ENCODE measurements at places on chromosomes 2 and 18.

DNA sequence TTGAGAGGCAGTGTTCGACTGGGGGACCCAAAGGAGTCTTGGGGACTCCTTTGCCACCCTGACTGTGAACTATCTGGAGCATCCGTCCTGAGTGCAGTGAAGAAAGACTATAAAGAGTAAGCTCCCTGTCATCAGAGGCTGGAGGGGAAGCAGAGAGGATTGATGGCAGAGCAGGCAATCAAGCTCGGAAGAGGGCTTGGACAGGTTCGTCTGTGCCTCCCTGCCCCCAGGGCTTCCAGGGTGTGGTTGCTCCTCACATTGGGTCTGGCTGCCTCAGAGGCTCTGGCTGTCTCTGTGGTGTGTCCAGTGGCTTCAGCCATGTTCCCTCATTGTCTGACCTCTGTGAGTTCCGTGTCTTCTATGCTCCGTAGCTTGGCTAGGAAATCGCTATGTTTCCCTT, 13.8 kb upstream of the EN1 start:
- DNase-seq: no peak

DNA sequence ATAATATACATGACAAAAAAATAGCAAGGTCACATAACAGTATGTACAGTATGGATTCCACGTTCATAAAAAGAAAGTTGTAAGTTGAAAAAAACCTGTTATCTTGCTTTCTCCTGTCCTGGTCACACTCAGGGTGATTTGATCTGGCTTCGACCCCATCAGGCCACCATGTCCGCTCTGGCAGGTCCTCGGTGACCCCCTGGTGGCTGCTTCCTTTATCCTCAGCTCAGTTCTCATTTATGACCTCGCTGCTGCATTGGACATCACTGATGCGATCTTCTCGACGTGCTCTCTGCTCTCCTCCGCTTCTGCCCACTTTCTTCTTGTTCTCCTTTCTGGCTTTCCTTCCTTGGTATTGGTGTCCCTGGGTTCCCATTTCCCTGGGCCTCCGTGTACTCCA, 29.7 kb downstream of the DGKD start:
- no peak for DNase-seq

GRCh38 chr2:110994250-110994961, 126.3 kb upstream of the BCL2L11 start:
- DNase-seq: no peak

GRCh38 chr2:131004446-131005209, 88.6 kb downstream of the FAM168B start:
- DNase-seq: no peak

DNA sequence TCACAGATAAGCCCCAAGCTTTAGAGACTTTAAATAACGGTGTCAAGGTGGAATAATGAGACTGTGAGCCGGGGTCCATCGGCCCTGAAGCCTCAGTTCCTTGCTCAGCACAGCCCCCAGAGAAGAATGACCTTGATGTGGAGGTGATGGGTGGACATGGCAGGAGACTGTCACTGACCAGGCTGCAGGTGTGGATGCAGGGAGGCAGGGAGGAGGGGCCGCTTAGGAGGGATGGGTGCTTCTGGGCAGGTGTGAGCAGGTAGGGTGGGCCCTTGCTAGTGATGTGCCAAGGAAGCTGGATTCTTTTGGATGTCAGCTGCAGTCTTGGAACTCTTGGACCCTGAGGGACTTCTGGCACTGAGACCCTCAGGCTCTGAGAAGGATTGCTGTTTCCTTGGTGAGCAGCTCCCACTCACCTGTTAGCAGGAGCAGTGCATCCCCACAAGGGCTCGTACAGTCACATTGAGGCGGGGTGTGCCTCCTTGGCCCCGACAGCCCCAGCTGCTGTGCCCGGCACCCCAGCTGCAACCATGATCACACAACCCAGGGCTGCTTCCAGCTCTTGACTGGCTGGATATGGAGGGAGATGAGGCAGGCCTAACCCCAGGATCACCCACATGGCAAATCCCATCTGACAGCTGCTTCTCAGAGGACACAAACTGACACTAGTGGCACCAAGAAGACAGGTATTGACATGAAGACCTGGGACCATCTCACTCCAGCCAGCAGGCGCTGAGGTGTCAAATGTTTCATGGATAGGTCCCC, 209.8 kb upstream of the HDAC4 start:
- DNase-seq: no peak

- DNase-seq: no peak
Observed at GRCh38 chr2:122096761-122097160, 341.3 kb downstream of the TSN start.

DNA sequence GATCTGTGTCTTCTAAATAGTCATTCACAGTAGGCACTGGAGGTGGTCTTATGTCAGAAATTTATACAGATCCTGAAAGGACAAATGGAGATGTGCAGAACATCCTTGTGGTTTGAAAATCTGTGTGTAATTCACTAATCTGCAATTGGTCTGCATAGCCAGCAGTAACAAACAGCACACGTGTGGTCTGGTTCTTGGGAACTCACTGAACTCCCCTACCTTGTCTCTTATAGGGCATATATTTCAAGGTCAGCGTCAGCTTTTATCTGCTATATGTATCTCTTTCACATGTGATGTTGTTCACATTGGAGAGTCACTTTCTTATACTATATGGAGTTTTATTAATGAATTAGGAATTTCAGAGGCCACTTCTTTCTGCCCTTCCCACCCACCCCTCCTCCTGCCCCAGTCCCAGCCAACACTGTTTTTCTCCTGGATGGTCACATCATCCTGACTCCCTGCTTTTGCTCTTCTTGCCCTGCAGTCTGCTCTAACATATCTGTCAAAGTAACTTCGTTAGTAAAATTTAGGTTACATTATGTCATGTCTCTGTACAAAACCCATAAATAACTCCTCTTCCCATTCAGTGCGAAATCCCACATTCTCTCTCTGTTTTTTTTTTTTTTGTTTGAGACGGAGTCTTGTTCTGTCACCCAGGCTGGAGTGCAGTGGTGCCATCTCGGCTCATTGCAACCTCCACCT, 35.4 kb upstream of the CABYR start:
- no peak for DNase-seq

DNA sequence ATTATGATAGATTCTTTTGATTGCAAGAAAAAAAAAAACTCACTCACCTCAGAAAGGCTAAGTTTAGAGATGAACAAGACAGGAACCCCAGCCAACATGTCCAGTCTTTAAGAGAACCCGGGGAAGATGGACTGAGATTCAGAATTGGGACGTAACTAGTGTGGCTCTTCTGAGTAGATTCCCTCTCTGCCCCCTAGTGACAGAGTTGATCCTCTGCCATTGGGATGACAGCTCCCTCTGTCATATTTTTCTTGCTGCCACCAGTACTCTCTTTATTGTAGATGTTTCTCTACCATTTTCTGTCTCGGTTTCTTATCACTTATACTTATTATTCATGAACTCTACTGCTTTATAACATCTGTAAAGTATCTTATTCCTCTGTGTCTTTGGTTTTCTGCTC, 77.7 kb downstream of the GULP1 start:
- DNase-seq: no peak

DNA sequence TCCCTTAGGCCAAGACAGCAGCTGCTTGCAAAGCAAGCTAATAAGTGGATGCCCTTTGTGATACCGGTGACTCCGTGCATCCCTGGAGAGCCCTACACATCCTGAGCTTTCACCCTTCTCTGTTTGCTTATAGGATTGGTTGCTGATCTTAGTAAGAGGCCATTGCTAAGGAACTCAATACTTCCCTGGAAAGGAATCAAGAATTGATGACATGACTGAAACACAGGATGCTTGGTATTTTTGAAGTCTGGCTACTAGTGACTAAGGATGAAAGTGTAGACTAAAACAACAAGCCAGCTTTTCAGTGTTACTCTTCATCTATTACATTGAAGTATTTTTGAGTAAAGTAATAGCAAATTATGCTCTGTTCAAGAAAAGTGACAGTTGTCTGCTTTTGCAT, 123.0 kb upstream of the SERPINE2 start:
- DNase-seq: no peak

- no peak for DNase-seq
Observed at GRCh38 chr2:161312996-161313395, 4.8 kb downstream of the PSMD14 start.

GRCh38 chr2:218954541-218955300, 4.7 kb upstream of the CDK5R2 start:
- no peak for DNase-seq

GRCh38 chr2:100040906-100041305, 101.5 kb downstream of the AFF3 start:
- DNase-seq: no peak

- no peak for DNase-seq
Observed at GRCh38 chr18:42296723-42297122, 341.7 kb downstream of the PIK3C3 start.

DNA sequence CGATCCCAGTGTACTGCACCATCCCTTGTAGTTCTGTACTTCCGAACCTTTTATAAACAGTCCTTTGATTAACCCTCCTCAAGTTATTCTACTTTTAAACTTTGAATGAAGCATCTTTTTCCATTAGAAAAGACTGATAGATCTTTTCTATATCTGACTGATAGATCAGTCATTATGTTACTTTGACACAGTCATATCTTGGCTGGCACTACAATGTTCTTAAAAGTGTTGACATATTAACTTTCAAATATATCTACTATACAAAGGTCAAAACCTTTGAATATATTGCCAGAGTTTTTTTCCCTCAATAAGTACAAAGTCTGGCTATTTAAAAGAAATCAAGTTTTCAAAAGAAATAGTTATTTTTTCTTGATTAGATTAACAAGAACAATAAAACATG, 35.4 kb upstream of the NABP1 start:
- DNase-seq: no peak

- no peak for DNase-seq
Observed at GRCh38 chr2:207865210-207865609, 95.5 kb upstream of the FZD5 start.

- DNase-seq: no peak
Observed at GRCh38 chr2:459931-460330, 172.0 kb upstream of the ALKAL2 start.

DNA sequence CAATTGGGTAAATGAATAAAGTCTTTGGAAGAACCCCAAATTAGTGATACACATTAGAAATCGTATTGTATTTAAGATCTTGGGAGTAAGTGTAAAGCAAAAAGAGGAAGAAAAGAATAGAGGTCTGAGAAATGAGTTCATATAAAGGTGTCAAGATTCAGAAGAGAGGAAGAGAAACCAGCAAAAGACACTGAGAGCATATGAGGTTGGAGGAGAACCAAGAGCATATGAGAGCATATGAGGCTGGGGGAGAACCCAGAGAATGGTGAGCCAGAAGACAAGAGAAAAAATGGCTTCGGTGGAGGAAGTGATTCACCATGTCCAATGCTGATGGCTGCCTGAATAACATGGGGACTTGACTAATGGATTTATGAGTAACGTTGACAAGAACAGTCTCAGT, 620.1 kb upstream of the GCFC2 start:
- DNase-seq: no peak

DNA sequence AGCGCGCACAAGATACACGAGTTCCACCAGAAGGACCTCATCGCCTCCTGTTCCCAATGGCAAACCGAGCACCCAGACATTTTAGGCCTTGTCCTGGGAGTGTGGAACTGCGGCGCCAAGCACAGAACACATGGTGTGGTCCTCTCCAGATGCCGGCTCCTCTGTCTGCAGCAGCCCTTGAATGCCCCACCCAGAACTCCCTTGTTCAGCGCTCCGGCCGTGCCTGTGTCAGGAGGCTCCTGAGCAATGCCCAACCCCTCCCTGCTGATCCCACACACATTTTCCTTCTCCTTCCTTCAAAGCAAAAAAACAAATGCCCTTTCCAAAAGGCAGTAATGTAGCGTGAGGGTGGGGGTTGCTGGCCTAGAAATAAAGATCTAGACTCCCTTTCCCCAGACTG, 89.8 kb downstream of the GFPT1 start:
- no peak for DNase-seq

DNA sequence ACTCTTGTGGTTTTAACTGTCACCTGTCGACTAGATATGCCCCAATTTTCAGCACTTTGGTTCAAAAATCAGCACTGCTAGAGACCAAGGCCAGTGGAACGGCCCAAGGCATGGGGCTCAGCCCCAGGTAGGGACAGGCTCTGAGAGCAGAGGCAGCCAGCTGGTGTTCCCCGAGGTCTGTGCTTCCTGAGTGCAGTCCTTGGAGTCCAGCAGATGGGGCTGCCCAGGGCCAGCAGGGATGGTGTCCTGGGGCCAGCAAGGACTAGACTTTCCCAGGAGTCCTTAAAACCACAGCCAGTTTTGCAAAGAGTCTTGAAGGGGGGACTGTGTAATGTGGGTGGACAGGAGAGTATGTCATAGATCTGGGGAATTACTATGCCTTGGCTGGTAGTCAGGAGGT, 56.3 kb downstream of the POMC start:
- DNase-seq: no peak

DNA sequence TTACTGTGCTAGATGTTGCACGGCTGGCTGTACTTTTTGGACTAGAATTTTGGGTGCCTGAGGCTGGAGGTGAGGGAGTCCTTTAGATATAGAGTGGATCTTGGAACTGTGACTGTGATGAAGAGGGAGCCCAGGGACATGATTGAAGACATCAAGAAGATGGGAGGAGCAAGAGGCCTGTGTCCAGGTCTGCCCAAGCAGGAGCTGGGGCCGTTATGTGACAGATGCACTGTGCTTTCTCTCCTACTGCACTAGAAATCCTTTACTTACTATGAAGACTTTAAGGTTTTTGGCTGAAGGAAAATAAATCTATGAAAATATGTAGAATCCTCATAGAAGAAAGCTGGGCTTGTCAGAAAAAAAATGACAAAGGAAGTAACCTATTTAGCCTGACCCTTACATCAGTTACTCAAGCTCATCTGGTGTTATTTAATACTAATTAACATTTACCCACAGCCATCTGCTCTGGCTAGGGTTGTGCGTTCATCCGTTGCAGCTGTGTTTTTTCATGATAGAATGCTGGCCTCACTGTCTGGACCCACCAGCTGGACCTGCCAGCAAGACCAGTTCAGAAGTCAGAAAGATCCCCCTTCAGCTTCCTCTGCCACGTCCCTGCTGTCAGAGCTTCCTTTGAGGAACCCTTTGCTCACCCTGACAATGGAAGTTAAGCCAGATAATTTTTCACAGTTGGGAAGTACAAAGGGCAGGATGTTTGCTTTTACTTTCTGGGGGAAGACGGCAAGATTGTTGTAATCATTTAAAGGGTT, 16.7 kb downstream of the TSN start:
- no peak for DNase-seq

- DNase-seq: no peak
Observed at GRCh38 chr2:132497591-132497990, 81.0 kb downstream of the GPR39 start.

DNA sequence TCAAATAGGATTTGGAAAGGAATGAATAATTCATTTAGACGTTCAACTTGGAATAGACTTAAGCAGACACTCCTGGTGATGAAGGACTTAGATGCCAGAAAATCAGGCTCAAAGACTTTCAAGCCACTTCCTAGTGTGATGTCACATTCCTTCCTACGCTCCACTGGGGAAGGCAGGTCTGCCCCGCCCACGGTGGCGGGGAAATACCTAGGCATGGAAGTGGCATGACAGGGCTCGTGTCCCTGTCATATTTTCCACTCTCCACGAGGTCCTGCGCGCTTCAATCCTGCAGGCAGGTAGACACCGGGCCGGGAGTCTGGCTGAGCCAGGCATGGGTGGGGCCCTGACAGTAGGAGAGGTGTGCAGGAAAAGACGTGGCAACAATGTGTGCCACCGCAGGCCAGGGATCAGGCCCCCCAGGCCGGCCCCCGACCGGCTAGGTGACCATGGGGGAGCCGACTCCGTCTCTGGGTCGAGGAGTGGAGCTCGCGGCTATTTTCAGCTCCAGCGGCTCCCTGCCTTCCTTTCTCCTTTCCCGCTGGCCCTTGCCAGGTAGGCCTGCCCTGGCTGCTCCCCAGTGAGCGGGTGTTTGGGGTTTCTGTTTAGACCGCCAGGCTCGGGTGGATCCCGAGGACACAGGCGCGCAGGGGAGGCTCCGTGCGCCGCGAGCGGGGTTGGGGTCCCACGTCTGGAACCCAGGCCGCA, at the start of gene IL1RL2:
IL1RL2 (plus strand) TSS at position 233 of the 705 bp plus-strand sequence. CDS start 845 bp downstream, outside the sequence.
- DNase-seq: no peak

Measured in stimulated activated CD4-positive, alpha-beta T cell treated with anti-CD3 and anti-CD28 coated beads, Interleukin-15, amount 100 ng/mL, for 1 hour (primary cell).